ENCODE measurements at places on chromosomes 7 and 10. TPM values are rescaled to one million over a fixed set of nuclear protein-coding genes. Genes with fewer than 3 reads are reported as not detected.

GRCh38 chr7:116601426-116601825 lies 70.6 kb upstream of the MET start:
- DNase-seq = no peak

DNA sequence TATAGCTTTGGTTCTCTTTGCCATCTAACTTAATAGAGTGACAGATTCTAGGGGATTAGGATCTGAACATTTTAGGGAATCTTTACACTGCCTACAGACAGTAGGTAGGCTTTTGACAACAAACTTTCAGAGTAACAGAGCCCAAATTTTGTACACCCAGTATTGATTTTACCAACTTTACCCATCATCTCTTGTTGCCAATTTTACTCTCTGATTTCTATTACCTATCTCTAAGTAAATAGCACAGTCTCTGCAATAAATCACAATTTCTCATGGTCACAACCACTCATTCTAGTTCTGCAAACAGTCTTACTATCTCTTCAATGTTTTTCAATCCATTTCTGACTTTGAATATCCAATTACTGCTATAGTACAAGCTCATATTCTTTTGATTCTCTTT lies 1097.6 kb upstream of the PHF14 start:
- no peak for DNase-seq

DNA sequence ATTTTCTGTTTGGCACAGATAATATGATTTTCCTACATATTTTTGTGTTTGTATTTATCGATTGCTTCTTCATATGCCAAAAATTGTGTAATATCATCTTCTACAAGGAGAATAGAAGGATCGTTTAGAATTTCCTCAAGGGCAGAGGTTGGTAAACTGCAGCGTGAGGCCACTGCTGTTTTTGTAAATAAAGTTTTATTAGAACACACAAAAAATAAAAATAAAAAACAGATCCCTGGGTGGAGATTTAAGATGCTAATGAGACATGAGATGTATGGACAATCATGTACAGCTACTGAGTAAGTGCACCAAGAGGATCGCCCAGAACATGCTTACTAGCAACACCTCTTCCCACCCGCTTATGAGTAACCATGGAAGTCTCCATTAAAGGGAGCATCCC lies 9.6 kb downstream of the LYZL2 start:
- DNase-seq = no peak

Gene TWIST1
- polyA plus RNA-seq = 6.6 TPM

- DNase-seq = peak; percentile 52
Measured at GRCh38 chr10:22986771-22987542, 59.1 kb downstream of the ARMC3 start.

Gene SFMBT2
- polyA plus RNA-seq = 9.3 TPM

DNA sequence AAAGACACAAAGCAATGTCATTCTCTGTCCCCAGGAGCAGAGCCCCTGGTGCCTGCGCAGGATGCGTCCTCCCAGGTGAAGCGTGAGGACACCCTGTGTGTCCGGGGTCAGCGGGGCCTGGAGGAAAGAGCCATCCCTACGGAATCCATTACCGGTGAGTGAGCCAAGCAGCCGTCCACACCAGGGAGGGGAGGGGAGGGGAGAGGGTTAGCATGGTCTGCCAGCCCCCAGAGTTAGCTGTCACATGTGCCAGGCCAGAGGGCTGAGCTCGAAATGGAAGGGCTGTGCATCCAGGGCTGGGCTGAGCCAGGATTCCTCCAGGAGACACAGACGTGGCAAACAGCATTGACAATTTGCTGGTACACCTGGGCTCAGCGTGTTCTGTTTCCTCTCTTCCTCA lies 15.2 kb downstream of the ZNF282 start:
- DNase-seq = no peak

Measured in left kidney (tissue), 8 donors.